Activated gamma-delta T cell (primary cell): ENCODE measurements at places on chromosomes 7 and 10.

DNA sequence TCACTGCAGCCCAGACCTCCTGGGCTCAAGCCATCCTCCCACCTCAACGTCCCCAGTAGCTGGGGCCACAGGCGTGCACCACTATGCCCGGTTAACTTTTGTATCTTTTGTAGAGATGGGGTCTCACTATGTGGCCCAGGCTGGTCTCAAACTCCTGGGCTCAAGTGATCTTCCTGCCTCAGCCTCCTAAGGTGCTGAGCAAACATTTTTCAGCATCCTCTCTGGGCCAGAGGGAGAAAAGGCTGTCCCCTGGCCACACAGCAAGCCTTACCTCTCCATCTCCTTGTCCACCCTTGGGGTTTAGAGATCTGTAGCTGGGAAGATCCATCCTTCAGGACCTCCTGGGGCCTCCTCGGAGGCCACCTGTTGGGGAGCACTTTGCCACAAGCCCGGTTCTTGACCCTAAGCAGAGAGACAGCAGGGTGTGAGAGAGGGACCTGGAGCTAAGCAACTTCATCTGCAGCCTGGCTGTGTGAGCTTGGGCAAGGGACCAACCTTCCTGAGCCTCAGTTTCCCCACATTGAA, 85.8 kb downstream of the MYL10 start:
- no peak for DNase-seq

GRCh38 chr7:151313857-151314256, 27.8 kb upstream of the NUB1 start:
- DNase-seq: no peak

GRCh38 chr10:65110009-65110408, 1588.8 kb downstream of the REEP3 start:
- no peak for DNase-seq

DNA sequence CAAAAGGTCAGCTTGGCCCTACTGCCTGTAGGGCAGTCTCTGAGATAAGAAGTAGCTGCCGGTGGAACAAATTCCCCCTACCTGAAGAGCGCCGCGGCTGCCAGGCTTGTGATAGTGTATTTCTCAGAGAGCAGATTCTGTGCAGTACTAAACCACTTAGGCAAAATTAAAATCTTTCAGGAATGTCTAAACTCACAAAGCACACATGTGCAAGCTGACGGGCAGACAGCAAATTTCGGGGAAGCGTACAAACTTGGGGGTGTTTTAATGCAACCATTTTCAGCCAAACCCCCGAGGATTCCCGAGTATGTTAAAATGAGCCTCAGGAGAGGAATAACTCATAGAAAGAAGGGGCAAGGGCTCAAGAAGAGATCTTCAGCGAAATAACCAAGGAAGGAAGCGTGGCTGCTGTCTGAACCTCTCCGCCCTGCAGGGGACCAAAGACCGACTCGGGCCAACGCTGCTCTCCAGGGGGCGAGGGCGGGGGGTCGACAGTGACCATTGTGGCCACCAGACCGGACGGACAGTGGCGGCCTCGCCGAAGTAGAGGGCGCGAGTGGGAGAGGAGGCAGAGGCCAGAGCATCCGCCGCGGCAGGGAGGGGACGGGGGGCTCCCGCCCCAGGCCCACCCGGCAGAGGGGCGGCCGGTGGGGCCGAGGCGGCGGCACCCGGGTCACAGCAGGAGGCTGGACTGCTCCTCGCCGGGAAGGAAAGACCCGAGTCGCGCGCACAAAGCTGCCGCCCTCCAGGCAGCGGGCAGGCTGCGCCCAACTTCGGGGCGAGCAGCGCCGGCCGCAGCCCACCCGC, 819 bp downstream of the HYCC1 start:
- peak; percentile 20 for DNase-seq

GRCh38 chr7:113085781-113086390, 741 bp downstream of the GPR85 start:
- no peak for DNase-seq

- DNase-seq: no peak
Measured at GRCh38 chr7:25496476-25497368, 268.4 kb upstream of the NPVF start.
